GM23338 (cell line): ENCODE measurements at places on chromosomes 7 and 10.

DNA sequence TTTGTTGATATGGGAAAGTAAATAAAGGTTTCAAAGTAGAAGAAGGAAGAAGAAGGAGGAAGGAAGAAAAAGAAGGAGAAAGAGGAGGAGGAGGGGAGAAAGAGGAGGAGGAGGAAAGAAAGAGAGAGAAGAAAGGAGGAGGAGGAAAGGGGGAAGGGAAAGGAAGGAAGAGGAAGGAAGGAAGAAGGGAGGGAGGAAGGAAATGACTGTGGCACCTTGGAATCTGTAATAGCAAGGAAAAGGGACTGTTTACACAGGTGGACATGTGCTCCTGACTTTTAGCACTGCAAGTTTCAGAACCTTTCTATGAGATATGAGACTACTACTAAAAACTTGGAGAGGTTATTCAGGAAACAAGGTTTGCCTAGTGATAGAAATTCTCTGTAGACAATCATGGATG, 153.2 kb downstream of the BTAF1 start:
- no peak for DNase-seq

- DNase-seq, result no peak
Measured at GRCh38 chr10:119120413-119120867, 16.5 kb downstream of the DENND10 start.

DNA sequence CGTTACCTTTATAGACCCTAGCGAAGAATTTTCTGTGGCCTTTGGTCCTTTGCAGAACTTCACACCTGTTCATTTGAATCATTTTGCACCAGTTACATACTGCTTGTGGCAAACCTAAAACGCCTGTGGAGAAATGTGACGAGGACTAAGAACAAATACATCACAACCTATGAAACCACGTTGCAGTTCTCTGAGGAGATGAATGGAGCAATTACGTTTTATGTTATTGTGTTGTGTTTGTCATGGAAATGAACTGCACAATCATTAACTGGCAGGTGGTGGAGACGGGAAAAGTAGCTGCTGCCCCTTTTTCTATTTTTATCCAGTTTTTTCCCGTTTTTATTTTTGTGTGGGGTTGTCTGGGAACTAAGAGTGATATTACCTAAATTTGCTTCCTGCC, 505.5 kb downstream of the SDK1 start:
- no peak for DNase-seq

- DNase-seq, result no peak
Measured at GRCh38 chr7:151089893-151090730, 3.8 kb downstream of the AGAP3 start.

DNA sequence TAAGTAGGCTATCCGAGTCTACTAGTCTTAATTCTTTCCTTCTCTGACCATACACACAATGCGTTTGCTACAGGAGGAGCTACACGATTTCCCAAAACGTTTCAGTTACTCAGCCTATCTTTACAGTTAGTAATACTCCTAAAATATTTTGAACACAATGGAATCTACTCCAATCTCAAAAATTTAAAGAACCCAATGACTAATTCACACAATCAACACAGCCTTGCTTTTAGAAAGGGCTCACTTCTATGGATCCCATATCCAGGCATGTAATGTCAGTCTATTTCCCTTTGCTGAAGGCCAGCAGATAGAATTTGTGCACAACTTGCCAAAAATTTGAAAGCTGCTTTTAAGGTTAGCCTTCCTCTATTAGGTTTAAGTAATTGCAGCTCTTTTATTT, 107.2 kb downstream of the VPS41 start:
- no peak for DNase-seq

GRCh38 chr7:66557214-66558200, 71.2 kb upstream of the KCTD7 start:
- peak; percentile 88 for DNase-seq

- DNase-seq, result no peak
Measured at GRCh38 chr7:118082506-118082905, 101.5 kb upstream of the LSM8 start.

DNA sequence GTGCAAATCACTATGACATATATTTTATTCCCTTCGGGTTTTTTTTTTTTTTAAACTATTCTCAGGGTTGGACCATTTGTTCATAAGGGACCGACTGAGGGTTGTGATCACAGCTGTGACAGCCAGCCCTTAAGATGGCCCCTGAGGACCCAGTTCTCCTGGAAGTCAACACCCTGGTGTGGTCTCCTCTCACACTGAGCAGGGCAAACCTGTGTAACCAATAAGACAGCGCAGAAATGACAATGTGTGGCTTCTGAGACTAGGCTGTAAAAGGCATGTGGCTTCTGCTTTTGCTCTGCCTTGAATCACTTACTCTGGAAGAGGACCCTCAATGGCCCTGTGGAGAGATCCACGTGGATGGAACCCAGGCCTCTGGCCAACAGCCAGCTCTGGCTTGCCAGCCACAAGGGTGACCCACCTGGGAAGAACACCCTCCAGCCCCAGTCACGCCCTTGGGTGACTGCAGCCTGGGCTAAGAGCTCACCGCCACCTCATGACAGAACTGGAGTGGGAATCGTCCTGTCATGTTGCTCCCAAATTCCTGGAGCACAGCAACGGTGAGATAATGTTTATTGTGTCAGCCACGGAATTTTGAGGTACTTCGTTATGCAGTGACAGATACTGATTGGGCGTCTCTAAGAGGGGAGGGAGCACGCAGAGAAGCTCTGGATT, 127.1 kb downstream of the CLEC2L start:
- DNase-seq, result no peak

- DNase-seq, result no peak
Measured at GRCh38 chr10:84329986-84330651, 1.7 kb downstream of the CCSER2 start.
